T1000 (cell line): ENCODE measurements at places on chromosomes 6 and 20.

- DNase-seq: no peak
Observed at GRCh38 chr20:23037017-23037481, 1.9 kb downstream of the SSTR4 start.

- DNase-seq: no peak
Observed at GRCh38 chr6:127343809-127344659, 625 bp upstream of the ECHDC1 start.

GRCh38 chr6:1309366-1309765 lies 2.5 kb upstream of the FOXQ1 start:
- DNase-seq: no peak

GRCh38 chr6:72622094-72622940 lies 453 bp downstream of the KCNQ5 start:
- peak; percentile 50 for DNase-seq

DNA sequence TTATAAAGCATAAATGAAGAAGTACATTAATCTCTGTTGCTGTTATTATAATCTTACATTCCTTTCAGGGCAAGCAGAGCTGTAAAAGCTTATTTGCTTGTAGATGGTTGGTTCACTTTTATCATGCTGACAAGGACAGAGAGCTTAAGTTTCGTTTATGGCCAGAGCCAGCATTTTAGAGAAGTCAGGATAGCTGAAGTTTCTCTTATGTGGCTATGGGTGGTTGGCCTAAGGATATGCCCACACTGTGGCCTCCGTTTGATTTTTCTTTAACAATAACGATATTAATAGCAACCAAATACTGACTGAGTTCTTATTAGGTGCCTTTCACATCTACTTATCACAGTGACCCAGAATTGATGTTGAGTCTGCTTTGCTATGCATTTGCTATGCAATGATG lies 78.5 kb downstream of the FARS2 start:
- no peak for DNase-seq

GRCh38 chr6:164206807-164207423 lies 792.4 kb downstream of the QKI start:
- DNase-seq: no peak

DNA sequence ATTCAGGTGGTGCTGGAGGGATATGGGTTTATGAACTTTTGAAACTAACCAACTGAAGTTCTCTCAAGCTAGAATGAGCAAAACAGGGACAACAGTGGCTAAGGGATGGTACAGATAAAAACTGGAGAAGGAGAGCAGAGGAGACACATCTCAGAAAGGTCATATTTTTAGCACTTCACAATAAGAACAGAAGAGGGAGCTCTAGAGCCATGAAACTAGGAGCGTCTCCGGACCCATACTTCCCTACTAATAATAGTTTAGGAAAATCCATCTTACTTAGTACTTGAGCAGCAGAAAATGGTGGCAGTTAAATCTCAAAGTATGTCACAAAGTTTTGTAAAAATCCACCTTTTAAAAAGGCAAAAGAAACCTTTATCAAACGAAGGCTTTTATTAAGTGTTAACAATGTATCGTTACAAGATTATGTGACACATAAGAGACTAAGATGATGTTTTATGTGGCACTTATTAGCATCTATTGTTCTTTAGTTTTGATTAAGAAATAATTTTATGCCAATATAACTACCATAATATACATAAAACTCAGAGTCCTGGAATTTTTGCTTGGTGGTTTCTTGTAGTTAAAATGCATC lies 278.6 kb downstream of the TBC1D32 start:
- DNase-seq: no peak

- no peak for DNase-seq
Observed at GRCh38 chr6:156988276-156989158, 211.3 kb downstream of the ARID1B start.

DNA sequence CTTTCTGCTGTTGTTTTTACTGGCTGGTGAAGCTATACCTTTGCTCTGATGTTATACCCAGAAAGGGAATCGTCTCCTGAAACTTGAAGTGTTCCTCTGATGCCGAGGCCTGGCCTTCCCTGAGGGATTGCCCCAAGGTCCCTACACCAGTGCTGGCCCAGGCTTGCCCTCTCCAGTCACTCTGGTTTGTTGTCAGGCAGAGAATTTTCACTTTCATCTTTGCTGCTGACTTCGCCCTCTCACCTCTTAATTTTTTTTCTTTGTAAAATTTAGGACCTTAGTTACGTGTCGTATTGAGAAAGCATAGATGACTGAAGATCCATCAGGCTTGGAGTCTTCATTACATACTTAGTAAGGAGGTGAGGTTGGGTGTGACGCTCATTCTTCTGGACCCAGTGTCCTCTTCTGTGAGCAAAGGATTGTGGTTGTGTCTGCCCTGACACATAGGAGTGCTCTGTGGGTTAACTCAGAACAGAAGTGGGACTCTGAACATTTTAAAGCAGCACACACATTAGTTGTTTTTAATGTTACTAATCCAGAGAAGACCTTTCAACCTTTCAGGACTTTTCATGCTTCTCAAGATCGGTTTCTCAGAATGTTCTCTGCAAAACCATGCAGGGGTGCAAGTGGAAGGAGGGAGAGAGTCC lies 45.4 kb downstream of the TULP4 start:
- no peak for DNase-seq

- DNase-seq: no peak
Observed at GRCh38 chr6:148693882-148694484, 52.8 kb upstream of the UST start.

- no peak for DNase-seq
Observed at GRCh38 chr20:53872081-53872541, 198.3 kb downstream of the BCAS1 start.

- no peak for DNase-seq
Observed at GRCh38 chr6:138973466-138974153, 14.4 kb downstream of the REPS1 start.

- DNase-seq: no peak
Observed at GRCh38 chr6:169326067-169326799, 72.6 kb upstream of the THBS2 start.

DNA sequence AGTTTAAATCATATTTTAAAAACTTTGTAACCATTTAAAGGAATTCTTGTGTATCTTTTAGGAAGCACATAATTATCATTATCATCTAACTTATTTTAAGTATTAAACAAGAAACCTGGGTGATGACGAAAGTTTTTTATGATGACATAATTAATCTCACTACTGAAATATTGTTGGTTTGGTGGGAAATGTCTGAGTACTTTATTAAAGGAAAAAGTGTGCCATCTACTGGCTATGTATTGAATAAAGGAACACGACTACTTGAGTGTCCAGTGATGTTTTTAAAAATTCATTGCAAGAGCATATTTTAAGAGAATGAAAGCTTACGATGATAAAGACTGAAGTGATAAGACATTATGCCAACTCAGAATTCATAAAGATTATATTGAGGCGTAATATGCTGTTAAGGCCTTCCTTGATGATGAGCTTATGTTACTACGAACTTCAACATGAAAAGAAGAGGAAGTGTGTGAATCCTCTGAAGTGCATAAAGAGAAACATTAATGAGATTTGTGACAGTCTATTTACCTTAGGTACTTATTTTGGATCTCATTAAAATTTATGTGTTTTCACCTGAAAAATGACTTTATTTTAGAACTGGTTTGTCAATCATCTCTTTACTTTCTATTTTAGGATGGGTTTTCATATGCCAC lies 12.0 kb upstream of the TRMT11 start:
- DNase-seq: no peak

DNA sequence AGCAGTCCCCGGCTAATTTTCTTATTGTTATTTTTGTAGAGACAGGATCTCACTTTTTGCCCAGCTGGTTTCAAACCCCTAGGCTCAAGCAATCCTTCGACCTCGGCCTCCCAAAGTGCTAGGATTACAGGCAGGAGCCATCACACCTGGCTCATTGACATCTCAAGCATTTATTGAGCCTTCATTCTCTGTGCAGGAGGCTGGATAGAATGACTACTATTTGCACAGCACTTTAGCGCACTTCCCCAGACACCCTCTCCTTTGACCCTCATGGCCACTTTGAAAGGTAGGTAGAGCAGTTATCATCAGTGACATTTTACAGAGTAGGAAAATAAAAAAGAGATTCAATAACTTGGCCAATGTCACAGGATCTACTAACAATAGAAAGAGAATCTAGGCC lies 124.0 kb upstream of the STXBP5 start:
- no peak for DNase-seq

DNA sequence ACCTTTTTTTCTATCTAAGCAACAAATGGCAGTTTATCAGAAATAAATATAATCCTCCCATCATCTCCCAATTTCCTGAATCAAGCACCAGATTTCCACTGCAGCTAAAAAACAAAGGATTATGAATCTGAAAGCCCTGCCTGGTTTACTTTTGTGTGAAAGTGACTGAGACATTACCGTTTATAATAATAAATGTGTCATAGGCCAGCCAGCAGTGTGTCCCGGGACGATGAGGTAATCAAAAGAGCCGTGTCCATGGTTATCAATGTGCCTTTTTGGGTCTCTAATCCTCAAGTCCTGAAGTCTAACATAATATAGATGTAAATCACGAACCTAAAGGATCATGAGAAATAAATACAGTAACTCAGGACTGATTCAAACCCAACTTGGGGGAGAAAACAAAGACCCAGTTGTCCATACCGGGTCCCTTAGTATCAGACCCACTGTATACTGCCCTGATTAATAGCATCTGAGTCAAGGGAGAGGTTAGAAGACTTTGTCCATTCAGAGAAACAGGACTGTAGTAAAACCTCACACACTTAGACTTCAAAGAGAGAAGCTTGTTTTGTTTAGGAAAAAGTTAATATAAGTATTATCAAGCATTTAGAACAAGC lies 149.1 kb downstream of the SASH1 start:
- DNase-seq: no peak

GRCh38 chr20:10902576-10903282 lies 228.9 kb upstream of the JAG1 start:
- DNase-seq: no peak

DNA sequence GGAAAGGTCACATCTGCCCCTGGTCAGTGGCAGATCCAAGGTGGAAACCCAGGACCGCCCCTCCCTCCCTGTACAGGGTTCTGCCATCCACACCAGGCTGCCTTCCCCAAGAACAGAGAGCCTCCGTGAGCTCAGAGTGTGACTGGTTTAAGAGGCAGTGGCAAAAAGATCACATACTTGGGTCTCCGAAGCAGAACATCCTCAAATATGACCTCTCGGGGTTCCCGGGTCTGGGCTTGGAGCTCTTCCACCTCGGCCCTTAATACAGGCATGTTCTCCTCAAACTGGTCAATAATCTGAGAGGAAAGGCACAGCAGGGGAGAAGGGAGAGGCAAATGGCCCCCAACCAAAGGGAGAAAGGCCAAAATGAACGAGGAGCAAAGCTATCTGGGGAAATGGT lies 14.8 kb downstream of the C20orf96 start:
- no peak for DNase-seq

DNA sequence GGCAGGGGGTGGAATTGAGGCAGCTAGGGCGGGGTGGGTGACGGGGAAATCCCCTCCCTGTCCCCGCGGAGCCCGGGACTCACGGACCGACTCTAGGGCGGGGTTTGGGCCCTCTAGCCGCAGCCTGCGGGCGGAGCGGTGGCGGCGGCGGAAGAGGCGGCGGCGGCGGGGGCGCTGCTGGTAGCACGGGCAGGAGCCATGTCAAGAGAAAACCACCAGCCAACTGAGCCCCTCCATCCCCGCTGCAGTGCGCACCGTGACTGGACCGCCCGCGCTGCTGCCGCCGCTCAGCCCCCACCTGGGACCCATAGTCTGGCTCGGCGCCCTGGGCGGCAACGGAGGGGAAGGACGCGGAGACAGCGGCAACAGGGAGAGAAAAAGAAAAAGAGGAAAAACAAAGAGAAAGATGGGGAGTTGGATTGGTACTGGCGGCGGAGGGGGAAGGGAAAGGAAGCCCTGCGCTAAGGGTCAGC lies 1.2 kb upstream of the C6orf62 start:
- no peak for DNase-seq

DNA sequence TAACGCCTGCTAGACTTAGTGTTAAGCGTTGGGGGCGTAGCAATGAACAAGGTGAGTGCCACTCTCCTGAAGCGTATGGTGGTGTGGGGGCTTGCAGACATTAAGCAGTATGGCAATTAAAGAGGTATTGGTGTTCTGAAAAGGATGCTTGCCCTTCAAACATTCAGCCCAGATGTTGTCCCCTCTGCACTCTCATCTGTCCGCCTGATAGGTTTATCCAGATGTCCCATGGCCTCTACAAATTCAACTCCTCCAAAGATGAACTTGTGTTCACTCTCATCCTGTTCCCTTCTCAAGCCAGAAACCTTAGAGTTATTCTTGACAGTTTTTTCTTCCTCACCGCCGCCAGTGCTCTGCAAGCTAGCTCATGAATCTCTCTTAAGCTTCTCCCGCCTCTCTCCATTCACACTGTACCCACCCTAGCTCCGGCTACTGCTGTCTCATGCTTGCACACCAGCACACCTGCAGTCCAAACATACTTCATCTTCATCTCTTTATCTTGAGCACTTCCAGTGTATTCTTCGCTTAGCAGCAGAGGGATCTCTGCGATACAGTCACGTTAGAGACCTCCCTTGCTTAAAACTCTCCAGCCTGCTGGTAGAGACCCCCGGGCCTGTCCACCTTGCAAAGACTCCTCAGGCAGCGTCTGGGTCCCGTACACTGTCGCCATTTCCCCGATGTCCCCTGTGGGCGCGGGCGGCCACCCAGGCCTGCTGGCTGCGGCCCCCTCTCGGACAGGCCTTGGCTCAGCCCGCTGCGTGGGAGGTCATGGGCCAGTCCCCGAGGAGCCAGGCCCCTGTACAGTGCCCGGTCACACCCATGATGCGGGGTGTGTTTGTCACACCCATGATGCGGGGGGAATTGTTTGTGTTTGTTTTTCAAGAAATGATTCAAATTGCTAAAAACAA lies 962 bp downstream of the DDX27 start:
- no peak for DNase-seq

DNA sequence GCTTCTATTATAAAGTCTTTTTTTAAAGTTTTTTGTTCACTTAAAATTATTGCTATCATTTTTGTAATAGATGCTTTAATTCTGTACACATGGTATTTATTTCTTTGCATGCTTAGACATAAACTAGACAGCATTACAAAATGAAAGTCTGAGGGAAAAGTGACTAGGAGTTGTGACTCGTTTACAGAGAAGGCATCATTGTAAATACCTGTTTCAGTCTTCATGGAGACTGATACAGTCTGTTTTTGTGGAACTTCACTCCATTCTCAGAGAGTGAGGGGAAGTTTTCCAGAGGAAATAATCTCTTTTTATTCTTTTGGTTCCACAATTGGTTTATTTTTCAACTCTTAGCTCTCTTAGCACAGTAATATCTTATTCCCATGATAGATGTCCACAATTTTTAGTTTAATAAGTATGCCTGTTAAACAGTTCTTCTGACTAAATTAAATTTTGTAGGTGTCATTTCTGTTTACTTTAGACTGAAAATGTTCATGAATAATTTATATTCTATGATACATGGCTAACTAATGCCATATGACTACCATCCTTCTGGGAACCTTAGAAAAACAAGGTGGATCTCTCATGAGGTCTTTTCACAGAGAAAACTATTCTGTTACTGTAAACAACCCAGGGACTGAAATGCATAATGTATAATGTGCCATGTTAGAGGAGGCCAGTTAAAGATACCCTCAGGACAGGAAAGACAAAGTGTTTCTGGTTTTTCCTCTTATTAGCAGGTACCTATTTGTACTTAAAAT lies 69.2 kb downstream of the MYO6 start:
- no peak for DNase-seq

GRCh38 chr6:151008425-151008824 lies 142.9 kb downstream of the MTHFD1L start:
- no peak for DNase-seq
